ENCODE measurements at places on chromosomes 3 and 15.
A peak's percentile ranks its signal among the peaks of the same experiment; 100 is the strongest.

DNA sequence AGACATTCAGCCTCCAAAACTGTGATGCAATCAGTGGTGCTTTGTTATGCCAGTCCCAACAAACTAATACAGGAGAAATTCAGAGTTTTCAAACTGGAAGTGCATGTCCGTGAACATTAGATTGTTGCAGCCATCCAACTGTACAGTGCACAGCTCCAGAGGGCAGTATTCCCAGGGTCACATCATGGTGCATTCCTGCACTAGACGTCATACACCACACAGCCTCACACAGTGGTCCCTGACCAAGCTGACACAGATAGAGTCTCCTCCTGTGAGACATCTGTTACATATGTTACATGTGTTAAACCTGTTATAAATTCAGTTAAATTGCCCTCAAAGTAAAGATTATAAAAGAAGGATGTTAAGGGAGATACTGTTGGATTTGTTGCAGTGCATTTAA, 209.0 kb downstream of the LRRN1 start:
- DNase-seq: no peak

- no peak for DNase-seq
These were observed 334.8 kb downstream of the ERC2 start for GRCh38 chr3:56133423-56133822.

- DNase-seq: no peak
These were observed 32.6 kb upstream of the IREB2 start for GRCh38 chr15:78405336-78405924.

DNA sequence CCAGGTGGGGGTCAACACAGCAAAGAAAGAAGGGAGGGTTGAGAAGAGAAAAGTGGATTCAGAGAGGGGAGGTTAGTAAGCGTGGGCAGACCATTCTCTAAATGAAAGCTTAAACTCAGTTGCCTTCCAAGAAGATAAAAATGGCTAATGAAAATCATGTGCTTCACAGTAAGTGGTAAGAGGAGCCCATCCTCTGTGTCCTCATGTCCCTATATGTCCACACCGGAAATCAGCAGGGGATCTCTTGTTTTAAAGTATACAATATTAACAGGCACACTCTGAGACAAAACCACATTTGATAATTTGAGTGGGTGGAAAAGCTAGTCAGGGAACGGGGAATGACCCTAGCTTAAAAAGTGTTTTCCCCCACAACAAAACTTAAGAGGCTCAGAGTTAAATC, 4.4 kb upstream of the FOXP1 start:
- DNase-seq: no peak

- DNase-seq: no peak
These were observed 14.3 kb downstream of the PLA2G4B start for GRCh38 chr15:41852736-41853590.

GRCh38 chr15:66231394-66232266, 21.9 kb downstream of the MEGF11 start:
- DNase-seq: no peak

DNA sequence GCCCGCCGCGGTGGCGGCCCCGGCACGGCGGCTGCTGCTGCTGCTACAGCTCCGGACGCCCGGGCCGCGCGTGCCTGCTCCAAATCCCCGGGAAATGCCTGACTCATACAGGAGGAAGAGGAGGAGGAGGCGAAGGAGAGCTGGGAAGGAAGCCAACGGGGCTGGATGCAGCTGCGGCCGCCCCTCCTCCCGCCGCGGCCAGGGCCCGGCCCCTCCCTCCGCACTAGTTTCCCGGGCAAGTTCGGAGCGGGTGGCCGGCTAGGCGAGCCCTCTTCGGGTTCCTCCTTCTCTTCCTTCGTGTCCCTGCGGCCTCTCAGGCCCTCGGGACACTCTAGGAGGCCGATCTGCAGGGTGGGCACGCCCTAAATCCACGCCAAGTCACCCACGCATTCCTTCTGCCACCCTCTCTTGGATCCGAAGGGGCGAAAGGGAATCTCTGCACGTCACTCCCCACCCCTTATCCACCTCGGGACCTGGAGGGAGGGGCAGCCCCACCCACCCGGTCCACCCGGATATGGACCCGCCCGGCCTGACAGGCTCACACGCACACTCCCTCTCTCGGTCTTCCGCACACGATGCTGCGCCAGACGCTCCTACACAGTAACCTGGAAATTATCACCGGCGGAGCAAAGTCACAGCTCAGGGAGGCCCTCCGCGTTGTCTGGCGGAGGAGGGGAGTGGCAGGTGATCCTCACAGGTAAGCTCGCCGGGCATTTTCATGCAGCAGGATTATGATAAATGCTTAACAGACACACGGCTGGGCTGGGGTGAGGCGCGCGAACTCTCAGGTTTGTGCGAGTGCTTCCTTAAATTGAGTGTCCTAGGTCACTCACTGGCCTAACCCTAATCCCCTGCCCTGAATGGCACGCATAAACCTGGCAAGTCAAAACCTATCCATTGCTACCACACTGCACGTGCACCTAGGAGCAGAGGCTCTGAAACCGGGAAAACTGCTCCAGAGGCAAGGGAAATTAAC, at the start of the genes OSBPL10 and ZNF860:
Gene OSBPL10 (minus strand): TSS at position 57 of the 976 bp plus-strand sequence. CDS start 83 bp downstream, outside the sequence.
Gene ZNF860 (plus strand): TSS at position 545 of the 976 bp plus-strand sequence. CDS start 7,330 bp downstream, outside the sequence.
- no peak for DNase-seq

GRCh38 chr3:186258968-186259367, 103.1 kb downstream of the DGKG start:
- DNase-seq: no peak

DNA sequence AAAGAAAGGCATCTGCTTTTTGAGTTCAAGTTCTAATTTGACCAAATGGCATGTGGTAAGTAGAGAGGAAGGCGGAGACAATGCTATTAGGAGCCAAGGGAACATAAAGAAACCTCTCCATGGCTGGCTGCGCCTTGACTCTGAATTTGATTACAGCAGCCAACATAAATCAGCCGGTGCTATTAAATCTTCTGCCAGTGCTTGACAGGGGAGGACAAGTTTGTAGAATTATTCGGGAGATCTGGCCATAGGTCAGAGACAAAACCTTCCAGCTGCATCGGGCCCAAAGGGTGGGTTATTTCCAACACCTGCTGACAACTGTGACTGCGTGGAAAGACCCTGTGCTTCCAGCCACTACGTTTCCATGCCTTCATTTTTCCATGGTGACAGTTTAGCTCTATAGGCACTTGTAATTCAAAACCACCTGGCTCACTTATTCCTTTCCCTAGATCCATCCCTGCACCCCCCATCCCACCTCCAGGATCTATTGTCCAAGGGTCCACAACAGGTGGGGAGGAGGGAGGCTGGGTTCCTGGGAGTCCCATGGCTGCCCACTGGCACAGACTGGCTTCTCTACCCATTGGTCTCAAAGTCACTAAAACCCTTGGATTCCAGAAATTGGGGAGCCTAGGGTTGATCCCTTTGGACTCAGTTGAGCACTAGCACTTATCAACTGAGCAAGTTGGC, 15.9 kb downstream of the COLQ start:
- DNase-seq: no peak

- peak; percentile 98 for DNase-seq
These were observed at the start of gene WHAMM for GRCh38 chr15:82809308-82810060. WHAMM (plus strand) TSS chr15:82809628; CDS start chr15:82809727, 99 bp downstream.

DNA sequence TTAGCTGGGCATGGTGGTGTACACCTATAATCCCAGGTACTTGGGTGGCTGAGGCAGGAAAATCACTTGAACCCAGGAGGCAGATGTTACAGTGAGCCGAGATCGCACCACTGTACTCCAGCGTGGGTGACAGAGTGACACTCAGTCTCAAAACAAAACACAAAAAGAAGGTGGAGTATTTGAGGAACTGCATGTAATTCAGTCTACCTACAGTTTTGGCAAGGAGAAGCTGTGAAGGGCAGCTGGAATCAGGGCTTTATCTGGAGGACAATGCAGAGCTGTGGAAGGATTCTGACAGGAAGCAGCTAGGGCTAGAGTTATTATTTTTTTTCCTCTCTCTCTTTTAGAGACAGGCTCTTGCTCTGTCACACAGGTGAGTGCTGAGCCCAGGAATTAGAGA, 6.8 kb downstream of the H1-8 start:
- no peak for DNase-seq

DNA sequence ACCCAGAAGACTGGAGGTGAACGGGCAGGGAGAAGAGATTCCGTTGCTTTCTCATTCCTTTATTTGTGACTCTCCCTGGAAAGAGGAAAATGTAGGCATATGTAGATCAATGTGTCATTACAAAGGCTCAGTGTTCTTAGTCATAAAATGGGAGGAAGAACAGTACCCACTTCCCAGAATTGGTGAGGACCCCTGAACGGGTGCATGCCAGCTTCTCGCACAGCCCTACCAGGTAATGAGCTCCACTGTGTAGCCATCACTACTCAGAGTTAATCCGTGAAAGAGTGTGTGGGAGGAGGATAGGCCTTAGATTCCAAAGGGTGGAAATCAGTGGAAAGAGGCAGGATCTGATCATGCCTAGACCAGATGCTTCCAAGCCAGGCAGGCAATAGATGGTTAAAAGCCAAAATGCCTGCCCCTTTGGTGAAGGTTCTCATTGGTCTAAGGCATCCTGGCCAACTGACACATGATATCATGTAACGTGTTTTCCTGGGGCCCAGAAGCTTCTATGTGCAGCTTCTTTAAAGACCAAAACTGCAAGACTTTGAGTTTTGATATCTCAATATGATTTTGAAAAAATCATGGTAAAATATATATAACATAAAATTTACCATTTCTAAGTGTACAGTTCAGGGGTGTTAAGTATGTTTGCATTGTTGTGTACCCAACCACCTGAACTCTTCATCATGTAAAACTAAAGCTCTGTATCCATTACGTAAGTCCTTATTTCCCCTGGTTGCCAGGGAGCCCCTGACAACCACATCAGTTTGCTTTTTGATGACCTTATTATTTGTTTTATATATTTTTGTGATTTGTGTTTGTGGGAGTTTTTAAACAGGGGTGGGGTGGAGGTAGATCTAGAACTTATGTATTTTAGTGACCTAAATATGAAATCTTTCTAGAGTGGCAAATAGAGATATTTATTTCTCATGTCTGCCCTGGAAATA, 402.2 kb upstream of the CFAP20DC start:
- DNase-seq: peak; percentile 28

DNA sequence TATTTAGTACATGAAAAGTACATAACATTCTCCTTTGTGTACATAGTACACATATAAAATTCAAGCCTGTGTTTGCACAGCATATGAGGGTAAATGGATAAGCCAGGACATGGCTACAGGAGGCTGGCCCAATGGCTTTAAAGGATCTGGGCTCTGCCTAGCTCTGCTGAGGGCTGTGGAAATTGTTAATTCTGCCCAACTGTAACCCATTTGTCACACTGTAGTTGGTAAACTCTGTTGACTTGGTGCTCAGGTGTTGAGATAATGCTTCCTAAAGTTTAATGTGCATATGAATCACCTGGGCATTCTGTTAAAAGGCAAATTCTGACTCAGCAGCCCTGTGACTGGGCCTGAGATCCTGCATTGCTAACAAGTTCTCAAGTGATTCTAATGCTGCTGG, 196.5 kb upstream of the ZPLD1 start:
- DNase-seq: no peak

DNA sequence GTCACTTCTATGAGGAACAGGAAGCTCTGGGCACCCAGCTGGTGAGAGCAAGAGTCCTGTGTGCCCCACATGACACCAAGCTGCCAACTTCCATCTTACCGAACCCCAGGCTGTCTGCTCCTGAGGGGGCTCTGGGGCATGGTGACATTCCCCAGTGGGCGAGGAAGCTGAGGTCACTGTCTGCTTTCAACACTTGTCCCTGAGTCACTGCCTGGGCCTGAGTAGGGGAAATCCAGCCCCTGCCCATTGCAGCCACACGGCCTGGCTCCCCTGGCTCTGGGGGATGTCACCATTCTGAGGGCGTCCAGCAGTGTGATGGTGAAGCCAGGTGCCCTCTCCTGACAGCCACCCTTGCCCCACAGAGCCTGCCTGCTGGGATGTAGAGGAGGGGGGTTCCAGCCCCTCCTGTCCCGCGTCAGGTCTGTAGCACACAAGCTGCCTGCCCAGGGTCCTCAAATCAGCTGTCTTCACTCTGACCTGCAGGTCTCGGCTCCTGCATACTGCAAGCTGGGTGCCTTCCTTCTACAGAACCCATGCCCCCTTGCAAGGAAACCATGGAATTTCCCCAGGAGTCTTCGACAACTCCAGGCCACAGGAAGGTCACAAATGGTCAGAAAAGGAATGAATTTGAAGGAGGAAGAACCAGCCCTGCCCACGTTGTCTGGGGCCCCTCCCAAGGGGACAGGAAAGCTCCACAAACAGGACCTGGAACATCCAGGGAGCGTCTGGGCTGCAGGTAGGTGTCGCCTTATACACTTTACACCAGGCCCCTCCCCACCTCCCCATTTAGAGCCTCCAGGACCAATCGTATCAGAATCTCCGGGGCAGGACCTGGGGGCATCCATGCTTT, 69.9 kb upstream of the GATM start:
- DNase-seq: peak; percentile 3

GRCh38 chr3:49717959-49718857, 1.3 kb downstream of the AMIGO3 start:
- no peak for DNase-seq

- no peak for DNase-seq
These were observed 20.5 kb downstream of the FILIP1L start for GRCh38 chr3:100093831-100094230.

- no peak for DNase-seq
These were observed 85.7 kb downstream of the RARB start for GRCh38 chr3:25513642-25514266.

DNA sequence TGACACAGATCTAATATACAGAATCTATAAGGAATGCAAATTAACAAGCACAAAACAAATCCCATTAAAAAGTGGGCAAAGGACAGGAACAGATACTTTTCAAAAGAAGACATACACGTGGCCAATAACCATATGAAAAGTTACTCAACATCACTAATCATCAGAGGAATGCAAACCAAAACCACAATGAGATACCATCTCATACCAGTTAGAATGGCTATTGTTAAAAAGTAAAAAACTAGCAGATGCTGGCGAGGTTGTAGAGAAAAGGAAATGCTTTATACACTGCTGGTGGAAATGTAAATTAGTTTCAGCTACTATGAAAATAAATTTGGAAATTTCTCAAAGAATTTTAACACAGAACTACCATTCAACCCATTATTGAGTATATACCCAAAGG, 50.7 kb downstream of the ADAMTS17 start:
- DNase-seq: no peak

- DNase-seq: no peak
These were observed 21.8 kb downstream of the ATRIP start for GRCh38 chr3:48468329-48468731.

DNA sequence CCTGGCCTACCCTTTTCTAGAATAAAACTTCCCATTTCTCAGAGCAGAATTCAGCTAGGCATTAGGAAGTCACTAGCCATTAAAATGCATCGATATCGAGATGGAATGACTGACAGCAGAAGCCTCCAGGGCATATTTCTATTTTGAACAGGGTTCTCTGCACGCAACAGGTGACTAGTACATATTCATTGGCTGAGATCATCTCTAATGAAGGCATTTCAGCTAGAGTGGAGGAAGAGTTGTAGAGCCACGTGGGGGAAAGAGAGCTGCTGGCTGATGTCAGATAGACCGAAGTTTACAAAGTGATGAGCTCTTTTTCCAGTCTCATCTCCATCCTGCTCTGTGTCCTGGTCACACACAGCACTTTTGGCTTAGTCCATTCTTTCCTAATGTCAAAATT, 7.5 kb downstream of the TMEM40 start:
- no peak for DNase-seq

DNA sequence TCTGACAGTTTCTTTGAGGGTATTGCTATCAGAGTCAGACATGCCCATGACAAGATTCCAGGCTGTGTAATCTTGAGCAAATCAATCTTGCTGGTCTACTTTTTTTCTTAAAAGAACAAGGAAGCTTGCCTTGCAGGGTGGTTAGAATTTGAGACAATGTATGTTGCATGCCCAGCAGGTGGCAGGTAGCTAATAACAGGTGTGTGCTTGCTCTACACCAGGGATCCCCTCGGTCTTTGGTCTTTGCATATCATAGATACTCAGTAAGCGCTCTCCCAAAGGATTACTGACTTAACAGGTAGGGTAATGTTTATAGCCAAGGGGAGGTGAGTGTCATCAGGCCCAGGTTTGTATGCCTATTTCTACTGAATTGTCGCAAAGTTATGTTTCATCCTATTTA, 37.3 kb downstream of the CACNA1D start:
- DNase-seq: no peak

Measured in CD4-positive, alpha-beta T cell treated with Interleukin-1 beta for 1 hour (primary cell).